ENCODE measurements at places on chromosomes 7 and 10.

DNA sequence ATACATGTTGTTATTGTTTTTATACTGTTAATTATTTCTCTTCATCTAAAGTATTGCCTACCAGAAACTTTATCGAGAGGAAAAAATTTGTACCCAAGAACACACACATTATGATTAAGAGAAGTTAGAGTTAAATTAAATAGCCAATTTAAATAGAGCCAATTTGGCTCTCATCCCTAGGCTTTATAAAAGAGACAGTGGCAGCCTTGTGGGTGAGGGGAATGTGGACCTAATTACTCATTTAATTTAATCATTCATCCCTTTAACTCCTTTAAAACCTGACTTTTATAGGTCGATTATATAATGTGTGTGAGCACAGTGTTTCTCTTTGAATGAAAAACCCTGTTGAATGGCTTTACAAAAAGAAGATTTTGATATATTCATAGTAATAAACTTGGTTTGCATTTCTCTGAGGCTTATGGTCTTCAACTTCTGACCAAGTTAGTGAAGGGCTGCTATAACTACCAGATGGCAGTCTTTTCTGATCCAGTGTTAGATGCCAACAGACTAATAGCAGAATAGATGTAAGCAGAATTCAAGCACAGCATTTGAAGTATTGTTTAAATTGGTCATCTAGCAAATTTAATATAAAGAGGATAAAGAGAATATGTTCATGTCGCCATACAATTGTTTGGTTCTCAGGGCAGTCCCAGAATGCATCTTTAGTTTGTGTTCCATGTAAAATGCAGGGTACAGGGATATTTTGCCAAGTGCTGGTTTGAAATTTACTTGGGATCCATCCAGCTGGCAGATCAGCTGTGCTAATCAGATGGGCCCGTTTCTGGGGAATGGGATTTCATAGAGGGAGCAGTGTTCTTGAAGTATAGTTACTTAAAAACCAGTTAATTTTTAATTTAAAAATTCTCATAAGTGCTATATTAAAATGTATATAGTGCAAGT lies 25.3 kb downstream of the ADD3 start:
- no peak for DNase-seq

DNA sequence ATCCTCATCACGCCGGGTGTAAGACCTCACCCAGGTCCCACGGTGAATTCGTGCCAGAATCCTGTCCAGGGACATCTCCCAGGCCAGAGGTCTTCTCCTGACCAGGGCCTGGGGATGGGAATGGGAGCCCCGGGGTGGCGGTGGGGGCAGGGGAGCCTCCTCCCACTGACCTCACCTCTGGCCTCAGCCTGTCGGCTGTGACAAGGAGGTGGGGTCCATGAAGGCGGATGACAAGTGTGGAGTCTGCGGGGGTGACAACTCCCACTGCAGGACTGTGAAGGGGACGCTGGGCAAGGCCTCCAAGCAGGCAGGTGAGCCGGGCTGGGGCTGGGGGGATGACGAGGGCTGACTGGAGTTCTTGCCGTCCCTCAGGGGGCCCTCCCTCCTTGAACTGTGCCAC lies 41.3 kb downstream of the TBATA start:
- no peak for DNase-seq

DNA sequence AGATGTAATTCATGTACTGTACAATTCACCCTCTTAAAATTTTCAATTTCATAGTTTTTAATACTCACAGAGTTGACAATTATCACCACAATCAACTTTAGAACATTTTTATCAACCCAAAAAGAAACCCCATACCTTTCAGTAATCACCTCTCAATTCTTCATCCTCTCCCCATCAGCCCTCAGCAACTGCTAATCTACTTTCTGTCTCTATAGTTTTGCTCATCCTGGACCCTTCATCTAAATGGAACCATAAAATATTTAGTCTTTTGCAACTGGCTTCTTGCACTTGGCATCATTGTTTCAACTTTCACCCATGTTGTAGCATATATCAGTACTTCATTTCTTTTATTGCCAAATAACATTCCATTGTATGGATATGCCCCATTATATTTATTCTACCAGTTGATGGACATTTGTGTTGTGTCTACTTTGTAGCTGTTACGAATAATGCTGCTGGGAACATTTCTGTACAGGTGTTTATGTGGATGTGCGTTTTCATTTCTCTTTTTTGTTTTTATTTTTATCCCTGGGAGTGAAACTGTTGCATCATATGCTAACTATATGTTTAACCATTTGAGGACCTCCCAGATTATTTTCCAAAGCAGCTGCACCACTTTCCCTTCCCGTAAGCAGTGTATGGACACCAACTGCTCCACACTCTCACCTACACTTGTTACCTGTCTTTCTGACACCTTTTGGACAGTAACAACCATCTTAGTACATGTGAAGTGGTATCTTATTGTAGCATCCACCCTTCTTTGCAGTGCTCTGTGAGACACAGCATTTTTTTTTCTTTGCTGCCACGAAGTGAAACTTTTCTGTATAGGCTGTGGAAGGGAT lies 65.4 kb upstream of the APBB1IP start:
- no peak for DNase-seq

DNA sequence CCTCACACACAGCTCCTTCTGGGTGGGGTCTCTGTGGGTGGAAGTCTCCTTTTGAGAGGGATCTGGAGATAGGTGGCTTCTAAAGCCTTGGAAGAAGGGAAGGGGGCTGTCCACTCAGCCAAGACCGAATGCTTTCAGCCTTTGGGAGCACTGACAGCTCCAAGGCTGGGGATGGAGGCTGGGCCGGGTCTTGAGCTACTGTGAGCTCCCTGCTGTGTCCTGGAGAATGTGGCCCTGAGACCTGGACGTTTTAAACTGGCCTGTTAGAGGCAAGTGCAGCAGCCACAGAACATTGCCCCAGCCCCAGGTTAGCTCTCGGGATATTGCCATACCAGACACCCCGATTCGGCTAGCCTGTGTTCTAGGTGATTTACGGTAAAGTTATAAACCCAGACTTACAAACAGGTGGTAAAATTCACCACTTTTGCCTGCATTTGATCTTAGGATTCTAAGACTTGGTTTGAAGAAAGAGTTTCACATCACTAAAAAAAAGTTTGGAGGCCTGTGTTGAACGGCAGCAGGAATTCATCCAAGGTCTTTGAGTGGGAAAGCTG lies 548.5 kb upstream of the FOXK1 start:
- no peak for DNase-seq

- DNase-seq = no peak
Observed at GRCh38 chr10:129233351-129234148, 233.5 kb upstream of the MGMT start.

DNA sequence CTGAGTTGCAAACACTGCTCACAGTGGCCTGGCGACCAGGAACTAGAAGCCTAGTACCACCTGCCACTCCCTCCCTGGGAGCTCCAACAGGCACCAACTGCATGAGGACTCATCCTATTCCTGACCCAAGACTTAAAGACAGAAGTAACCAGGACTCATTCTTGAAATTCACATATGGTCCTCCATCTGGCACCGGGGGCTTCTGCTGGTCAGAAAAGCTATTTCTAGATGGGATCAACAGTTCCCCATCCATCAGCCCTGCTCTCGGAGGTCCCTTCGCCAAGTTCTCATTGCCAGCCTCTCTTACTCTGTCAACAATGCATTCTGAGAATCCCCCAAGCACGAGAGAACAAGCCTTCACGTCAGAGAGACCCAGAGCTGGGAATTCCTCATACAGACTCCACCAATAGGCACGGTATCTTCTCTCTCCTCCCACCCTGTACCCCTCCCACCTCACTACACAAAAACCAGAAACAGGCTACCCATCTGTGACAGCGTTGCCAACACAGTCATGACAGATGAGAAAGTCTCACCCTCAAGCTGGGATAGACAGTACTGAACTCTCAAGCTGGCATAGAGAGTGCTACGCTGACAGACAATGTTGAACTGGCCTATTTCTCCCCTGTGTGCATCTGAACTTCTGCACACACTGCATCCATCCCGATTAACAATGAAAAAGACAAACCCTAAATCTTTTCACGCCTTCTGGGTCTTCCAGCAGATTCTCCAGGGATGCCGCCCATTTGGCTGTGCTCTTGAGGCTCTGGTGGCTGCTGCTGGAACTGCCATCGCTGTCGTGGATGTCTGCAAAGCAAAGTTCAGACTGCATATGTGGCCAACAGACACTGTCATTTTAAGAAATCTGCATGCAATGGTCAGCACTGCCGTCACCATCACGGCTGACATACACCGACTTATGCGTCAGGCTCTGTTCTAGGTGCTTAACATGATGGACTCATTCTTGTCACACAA lies 15.6 kb downstream of the RGS10 start:
- DNase-seq = no peak

GRCh38 chr10:70761031-70761601 lies 24.1 kb downstream of the TBATA start:
- no peak for DNase-seq

GRCh38 chr7:3650844-3651243 lies 349.8 kb downstream of the SDK1 start:
- DNase-seq = no peak

DNA sequence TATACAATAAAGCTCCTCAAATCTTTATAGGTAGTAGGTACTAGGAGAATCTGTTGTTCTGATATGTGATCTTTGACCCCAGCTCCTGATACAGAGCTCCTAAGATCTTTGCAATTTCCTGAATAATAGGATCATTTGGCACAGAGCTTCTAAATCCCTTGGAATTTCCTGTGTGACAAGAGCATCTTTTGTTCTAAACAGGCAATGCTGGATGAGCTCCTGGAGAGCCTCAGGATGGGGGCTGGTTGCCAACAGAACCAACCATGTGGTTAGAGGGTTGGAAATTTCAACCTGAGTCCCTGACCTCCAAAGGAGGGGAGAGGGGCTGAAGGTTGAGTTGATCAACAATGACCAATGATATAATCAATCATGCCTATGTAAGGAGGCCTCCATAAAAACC lies 629.0 kb downstream of the CCSER2 start:
- no peak for DNase-seq

DNA sequence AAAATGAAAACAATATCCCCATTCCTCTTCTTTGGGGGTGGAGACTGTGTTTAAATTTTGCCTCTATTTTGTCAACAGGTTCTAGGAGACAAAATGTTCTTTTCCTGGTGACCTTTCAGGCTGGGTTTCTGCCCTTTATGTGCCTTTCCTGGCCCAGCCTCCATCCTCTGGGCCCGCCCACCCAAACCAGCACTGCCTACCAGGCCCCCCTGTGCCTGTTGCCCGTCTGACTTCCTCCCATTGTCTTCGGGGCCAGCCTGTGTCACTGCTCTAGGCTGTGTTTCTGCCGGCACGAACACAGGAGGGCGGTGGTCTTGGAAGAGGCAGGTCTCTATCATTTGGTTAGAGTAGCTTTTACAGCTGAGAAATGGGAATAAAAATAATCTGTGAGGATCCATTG lies 13.9 kb downstream of the TSPAN14 start:
- DNase-seq = no peak

DNA sequence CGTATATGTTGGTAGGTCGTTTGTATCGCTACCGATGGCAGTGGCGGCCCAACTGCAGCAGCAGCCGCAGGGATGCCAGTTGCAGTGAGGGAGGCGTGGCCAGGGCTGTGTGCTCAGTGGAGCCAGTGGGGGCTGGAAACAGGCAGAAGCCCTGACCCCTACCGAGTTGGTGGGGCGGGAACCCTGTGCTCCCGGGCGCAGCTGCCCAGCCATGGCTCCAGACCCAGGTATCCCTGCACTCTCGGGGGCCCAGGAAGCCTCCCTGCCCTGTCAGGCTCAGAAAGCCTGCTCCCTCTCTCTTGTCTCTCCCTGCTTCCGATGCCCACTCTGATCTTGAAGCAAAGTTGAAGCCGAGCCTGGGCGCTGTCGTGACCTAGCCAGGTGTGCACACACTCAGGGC lies 78.6 kb upstream of the ITGB1 start:
- DNase-seq = no peak

- no peak for DNase-seq
Observed at GRCh38 chr7:158133515-158134271, 453.9 kb downstream of the PTPRN2 start.

DNA sequence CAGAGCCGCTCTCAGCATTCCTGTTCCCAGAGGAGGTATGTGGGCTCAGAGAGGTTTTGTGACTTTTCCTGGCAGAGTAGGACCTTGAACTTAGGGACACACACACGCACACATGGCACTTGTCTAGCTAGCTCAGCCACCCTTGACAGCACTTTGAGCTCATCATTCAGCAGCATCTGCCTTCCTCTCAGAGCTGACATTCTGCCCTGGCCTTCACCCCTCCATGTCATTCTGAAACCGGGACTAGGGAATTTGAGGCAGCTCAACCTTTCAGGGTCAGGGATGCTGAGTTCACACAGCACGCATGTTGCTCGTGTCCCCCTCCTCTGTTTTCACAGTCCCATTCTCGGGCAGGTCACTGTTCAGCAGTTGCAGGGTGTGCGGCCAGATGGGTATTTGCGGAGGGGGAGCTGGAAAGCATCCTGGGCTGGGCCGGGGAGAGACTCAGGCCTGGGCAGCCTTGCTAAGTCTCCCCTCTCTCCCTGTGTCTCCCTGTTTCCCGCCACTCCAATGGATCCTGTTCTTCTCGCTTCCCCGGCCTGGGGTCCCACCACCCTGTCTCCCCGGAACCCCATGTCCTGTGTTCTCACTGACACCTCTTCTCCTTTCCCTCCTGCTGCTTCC lies 78.0 kb downstream of the COL13A1 start:
- no peak for DNase-seq

- DNase-seq = no peak
Observed at GRCh38 chr7:157499121-157499834, 162.5 kb downstream of the DNAJB6 start.

GRCh38 chr7:70416347-70416985 lies 715.5 kb upstream of the GALNT17 start:
- no peak for DNase-seq

- DNase-seq = no peak
Observed at GRCh38 chr7:22934473-22935065, 79.4 kb downstream of the HYCC1 start.

DNA sequence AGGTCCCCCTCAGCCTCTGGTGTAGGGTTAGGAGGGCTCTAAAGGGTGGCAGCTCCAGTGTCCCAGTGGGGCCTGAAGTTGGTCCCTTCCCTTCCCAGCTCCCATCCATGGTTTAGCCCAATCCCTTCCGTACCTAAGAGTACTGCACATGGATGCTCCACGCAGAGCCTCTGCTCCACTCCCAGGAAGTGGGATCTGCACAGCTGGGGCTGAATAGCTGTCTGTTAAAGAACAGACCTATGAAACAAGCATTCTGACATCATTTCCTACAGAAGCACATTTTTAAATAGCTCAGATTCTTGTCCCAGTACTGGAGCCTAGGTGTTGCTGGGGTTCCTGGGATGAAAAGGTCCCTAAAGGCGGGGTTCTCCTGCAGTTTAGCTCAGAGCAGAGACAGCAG lies 135.9 kb downstream of the ZMYND11 start:
- DNase-seq = no peak

DNA sequence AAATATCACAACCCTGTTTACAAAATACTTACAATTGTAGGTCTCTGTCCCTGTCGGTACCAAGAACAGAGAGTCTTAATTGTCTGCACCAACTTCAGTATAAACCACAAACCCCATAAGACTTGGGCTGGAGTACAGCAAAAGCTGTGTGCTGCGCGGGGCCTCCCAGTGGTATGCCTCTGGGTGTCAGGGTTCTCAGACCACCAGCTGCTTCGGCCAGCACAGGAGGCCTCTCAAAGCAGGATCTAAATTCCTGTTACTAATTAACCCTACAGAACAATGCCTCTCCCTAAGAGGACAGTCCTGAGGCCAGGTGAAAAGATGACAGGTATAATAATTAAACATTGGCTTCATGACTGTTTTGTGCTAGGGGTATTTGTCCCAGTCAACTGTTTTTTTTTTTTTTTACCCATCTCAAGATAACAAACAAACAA lies 957 bp upstream of the SVIL start:
- no peak for DNase-seq
